ENCODE measurements at places on chromosomes 1 and 21. TPM values are rescaled to one million over a fixed set of nuclear protein-coding genes. Genes with fewer than 3 reads are reported as not detected.

Gene FMOD
- total RNA-seq, result 12.1 TPM

Gene TSSK3
- total RNA-seq, result not detected

Gene ACTL8
- not detected for total RNA-seq

Gene CCDC181
- not detected for total RNA-seq

Gene SIK1
- total RNA-seq, result under 0.01 TPM
